ENCODE measurements at places on chromosomes 2 and 18.
A peak's percentile ranks its signal among the peaks of the same experiment; 100 is the strongest.

DNA sequence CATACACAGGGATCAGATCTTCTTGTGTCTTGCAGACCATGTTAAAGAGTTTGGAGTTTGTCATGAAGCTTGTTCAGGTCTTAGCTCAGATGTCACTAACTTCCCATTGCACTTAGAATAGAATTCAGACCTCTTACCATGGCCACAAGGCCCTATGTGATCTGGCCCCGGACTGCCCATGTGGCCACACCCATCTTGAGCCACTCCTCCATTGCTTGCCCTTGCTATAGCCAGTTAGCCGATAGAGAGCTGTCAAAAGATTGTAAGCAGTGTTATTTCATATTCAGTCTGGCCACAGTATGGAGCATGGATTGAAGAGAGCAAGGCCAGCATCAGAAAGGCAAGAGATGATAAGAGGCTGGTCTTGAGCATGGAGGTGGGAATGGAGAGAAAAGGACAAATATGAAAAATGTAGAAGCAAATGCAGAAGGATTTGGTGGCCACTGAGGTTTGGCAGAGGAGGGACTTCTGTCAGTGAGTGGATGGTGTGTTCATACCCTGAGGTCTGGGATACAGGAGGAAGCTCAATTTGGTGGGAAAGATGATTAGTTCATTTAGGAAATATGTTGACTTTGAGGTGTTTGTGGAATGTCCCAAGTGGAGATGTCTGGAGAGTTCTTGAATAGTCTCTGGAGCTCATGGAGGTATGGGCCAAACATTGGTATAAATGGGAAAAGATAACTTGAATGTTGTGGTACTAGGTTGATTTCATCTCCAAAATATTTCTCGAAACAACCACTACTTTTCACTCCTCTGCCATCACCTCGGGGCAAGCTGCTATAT lies 10.6 kb downstream of the DGUOK start:
- DNase-seq = no peak

DNA sequence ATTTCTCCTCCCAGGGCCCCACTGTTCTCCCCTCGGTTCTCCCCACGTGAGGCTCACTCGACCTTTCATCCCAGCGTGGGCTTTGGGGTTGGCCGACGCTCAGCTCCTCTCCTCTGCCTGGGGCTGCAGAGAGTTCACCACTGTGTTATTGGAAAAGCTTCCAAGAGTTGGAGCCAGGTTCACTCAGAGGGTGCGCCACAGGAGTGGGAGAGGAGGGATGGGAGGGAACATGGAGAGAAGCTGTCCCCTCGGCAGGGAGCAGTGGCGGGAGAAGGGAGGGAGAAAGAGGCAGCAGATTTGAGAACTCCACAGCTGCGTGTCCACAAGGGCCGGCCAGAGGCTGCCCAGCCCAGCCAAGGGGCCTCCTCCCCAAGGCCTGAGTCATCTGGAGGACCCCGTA lies 197.1 kb upstream of the SMAD2 start:
- DNase-seq = no peak

DNA sequence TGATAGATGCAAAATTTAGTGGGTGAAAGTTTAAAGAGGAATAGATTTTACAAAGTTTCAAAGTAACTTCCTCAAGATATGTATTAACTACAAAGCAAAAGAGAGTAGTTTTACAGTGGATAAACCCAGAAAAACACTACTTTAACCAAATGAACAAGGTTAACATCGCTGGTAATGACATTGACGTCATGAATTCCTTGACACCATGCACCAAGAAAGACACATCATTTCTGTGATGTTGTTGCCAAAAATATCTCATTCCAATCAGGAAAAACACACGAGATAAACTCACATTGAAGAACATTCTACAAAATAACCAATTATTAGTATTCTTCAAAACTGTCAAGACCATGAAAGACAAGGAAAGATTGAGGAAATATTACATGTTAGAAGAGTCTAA lies 605.6 kb upstream of the SETBP1 start:
- no peak for DNase-seq

GRCh38 chr2:39320162-39320561 lies 76.4 kb upstream of the CDKL4 start:
- no peak for DNase-seq

GRCh38 chr2:240455647-240456446 lies 20.4 kb downstream of the GPC1 start:
- no peak for DNase-seq

- no peak for DNase-seq
These were observed 11.4 kb upstream of the MAPRE2 start for GRCh38 chr18:35029770-35030169.

- DNase-seq = no peak
These were observed 548.8 kb upstream of the NRP2 start for GRCh38 chr2:205133544-205133943.

GRCh38 chr2:132615329-132616085 lies 54.5 kb downstream of the LYPD1 start:
- no peak for DNase-seq

DNA sequence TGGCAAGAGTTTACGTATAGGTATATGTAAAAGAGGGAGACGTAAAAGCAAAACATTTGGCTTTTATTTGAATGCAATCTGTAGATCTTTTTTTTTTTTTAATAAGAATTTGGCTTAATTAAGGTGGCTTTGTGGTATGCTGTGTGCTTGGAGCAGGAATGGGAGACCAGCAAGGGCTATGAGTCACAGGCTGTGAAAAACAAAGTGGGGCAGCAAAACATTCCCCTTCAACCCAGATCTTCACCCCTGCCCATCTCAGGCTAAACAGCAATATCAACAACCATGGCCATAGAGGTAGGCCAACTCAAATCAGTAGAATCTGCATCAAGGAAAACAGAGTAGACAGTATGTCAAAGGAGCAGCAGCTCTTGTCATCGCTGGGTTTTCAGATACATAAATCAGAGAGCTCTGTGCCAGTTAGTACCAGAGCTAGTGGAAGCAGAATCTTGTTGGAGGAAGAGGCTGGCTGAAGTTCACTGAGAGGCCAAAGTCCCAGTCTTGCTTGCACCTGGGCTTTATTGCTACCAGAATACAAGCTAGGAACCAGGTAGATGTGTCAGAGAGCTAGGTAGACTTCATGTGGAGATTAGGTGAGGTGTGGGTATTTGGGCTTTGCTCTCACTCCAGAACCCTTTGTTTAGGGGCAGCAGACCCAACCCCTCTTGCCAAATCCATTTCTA lies 191.5 kb upstream of the FANCL start:
- no peak for DNase-seq

GRCh38 chr2:100182494-100183361 lies 40.3 kb upstream of the AFF3 start:
- DNase-seq = no peak

DNA sequence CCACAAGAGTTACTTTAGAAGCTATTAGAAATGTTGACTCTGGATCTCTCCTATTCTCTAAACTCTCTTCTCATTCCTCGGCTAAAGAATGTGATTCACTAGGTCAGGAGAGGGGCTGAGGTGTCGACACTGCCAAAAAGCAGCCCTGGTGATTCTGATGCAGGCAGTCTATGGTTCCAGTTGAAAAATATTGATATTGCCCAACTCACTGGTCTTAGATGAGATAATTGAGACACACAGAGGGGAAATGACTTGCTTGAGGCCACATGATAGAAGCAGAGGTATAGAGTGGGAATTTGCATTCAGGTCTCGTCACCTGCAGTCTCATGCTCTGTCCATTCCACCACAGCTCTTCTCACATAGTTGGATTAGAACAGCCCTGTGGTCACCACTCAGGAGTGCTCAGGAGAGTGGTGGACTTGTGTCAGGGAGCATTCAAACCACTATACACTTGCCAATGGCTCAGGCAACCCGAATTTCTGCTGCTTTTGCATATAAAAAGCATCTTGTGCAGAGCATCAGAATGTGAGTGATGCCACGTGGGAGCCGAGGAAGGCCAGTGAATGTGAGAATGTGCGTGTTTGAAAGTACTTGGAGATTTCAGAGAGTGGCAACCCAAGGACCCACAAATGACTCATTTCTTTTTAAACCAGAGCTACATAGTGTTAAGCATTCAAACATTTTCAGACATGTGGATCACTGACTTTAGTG lies 65.1 kb upstream of the CTLA4 start:
- DNase-seq = peak; percentile 64

GRCh38 chr2:171393487-171393886 lies 40.3 kb downstream of the METTL8 start:
- no peak for DNase-seq

GRCh38 chr2:47564129-47564528 lies 161.2 kb downstream of the MSH2 start:
- no peak for DNase-seq

DNA sequence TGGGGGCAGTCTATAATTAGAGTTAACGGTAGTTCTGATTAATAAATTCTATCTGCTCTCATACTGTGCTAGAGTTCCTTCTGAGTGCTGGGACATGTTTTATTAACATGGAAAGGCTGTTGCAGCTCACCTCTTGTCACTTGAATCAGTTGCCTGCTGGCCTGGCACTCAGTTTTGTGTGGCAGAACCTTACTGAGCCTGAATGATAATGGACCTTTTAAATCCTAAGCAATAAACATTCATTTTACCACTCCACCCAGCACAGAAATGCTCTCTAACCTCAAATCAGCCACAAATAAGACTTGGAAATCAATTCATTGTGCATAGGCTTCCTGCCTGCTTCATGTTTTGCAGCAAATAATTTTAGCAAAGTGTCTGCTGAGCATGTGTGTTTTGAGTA lies 115.0 kb upstream of the RBMS1 start:
- no peak for DNase-seq

DNA sequence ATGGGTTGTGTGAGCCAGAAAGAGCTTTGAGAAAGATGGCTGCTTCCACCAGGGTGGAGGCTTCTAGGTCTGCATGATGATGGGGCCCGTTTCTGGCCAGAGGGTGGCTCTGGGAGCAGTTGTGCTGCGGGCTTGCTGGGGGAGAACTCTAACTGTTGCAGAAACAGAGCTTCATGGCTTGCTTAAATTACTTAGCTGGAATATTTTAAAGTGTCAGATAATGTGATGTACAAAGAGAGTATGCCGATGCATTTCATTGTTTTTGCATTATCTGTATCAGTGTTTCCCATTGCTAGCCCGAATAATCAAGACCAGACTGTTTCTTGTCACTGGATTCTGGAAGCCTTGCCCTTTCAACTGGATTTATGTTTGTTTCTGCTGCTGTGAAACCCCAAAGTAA lies 6.3 kb upstream of the DRC1 start:
- no peak for DNase-seq

DNA sequence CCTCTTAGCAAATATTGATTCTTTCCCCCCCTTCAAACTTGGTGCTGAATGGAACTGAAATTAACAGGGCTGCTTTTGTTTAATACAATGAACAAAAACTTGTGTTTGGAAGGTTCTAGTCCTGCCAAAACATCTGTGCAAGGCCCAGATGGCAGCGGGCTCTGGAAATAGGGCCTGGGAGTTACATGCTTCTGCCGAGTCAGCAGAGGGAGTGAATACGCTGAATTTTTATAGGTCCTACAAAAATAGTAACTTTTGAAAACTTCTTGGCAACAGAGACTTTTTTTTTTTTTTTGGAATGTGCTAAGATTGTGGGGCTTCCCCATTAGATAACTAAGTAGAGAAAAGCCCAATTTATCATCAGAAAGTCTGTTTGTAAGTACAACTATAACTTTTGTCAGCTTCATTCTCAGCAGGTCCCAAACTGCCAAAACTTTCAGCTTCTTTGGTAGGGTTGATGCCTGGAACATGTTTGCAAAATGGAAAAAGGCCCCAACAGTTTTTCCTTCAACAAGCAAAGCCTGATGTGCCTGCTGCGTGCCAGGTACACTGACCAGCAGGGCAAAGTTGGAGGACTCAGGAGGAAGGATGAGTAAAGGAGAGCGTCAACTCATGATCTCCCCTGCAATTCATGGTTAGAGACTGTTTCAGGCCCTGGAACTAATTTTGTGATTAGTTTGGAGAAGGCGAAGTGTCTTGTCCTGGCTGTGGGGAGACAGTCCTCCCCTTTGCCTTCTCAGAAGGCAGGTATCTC lies 45.1 kb upstream of the HDAC4 start:
- no peak for DNase-seq

DNA sequence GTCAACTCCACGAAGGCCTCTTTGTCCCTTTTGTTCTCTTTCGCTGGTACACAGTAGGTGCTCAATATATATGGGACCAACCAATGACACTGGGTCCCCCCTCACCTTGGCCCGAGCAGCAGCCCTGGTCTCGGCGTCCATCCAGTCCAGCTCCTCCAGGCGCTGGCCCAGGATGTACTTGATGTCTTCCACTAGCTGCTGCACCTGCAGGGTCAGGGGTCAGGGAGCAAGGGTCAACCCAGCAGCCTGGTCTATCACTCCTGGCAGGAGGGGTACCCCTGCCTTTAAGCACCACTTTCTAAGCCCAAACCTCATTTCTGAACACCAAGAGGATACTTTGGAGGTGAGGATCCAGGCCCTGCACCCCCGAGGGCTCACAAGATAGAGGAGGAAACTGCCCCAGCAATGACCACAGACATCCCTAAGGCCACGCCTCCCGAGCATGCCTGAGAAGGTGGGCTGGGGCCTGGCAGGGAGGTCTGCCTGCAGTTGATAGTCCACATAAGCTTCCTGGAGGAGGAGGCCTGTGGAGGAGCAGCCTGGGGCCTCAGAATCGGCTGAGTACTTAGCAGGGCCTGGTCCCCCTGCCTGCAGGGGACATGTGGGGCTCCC lies 4.2 kb downstream of the ECEL1 start:
- no peak for DNase-seq

DNA sequence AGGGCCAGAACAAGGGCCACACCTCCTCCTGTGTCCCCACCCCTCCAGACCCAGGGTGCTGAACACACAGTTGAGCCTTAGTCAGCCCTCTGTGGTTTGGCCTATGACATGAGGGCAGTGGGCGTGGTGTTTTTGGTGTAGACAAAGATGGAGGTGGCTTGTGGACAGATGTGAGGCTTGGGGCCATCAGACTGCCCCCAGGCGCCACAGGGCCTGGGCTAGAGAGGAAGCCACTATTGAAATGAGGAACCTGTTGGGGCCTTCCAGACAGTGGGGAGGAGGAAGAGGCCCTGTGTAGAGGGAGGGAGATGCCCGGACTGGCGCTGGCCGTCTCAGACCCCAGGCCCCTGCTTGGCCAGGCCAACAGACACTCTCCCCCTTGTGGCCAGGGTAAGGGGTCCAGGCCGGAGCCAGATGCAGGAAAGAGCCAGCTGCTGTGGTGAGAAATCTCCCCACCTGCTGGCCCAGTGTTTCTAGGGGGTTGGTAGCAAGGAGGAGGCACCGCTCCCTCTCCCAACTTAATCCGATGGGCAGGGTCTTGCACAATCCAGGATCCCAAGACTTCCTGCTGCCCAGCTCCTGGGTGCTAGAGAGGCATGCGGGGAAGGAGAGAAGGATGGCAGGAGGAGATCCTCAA lies 53.8 kb downstream of the SMAD7 start:
- DNase-seq = peak; percentile 27

GRCh38 chr18:50401295-50401694 lies 26.4 kb downstream of the SKA1 start:
- DNase-seq = no peak

- no peak for DNase-seq
These were observed 29.5 kb downstream of the STK39 start for GRCh38 chr2:168217920-168218319.

DNA sequence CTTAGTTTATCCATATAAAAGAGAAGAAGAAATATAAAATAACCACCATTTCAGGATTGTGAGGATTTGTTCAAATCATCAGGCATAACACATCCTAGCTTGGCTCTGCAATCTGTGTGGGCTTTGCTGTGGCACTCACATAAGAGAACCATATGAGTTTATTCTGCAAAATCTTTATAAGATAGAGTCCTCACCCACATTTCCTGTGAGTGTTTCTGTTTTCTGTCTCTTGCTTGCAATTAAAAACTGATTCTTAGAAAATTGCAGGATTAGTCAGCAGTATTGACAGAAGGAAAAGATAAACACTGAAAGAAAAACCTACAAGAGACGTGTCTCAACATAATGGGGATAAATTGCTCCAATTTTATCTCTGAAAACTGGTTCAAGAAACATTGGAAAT lies 258.5 kb downstream of the RND3 start:
- no peak for DNase-seq
